Activated gamma-delta T cell treated with Interleukin-2 at 50 U/mL for 16 hours (primary cell): ENCODE measurements at places on chromosomes 5 and 9.

DNA sequence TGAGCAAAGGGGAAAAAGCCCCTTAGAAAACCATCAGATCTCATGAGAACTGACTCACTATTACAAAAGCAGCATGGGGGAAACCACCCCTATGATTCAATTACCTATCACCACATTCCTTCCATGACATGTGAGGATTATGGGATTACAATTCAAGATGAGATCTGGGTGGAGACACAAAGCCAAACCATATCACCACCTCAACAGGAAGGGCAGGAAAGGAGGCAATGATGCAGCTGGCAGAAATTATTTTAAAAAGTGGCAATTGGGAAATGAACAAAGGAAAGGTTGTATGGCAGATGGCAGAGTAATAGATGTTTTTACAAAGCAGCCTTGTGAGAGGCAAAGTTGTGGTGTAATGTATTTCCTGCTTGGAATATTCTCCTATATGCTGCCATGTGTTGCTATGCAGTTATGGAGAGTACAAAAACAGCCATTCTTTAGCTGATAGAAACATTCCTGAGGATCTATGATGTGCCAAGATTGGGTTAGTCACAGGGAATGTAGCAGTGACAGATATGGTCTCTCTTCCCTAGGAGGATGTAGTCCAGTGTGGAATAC is 138.8 kb downstream of the SMC2 start:
- DNase-seq = no peak

DNA sequence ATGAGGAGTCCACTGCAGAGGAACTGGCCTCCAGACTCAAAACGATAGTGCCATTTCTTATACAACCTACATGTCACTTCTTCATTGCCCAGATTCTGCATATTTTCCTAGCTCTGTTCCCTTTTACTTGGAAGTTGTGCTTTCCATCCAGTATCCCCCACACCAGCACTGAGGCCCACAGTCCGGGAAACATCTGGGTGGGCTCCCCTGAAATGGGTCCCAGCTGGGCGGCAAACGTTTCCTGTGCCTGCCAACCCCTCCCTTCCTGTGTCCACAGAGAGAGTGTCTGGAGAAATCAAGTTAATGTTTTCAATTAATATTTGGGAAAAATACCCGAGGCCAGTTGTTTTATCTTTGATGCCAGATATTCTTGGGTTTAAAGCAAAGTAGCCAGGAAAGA is 111.8 kb downstream of the COL23A1 start:
- DNase-seq = no peak

GRCh38 chr9:2567922-2568321 is 53.7 kb upstream of the VLDLR start:
- no peak for DNase-seq

GRCh38 chr9:123450996-123451395 is 95.0 kb downstream of the CRB2 start:
- no peak for DNase-seq

- DNase-seq = no peak
Observed at GRCh38 chr9:96122751-96123150, 179.2 kb downstream of the HSD17B3 start.

GRCh38 chr5:141570655-141571054 is 48.1 kb downstream of the DIAPH1 start:
- DNase-seq = no peak

DNA sequence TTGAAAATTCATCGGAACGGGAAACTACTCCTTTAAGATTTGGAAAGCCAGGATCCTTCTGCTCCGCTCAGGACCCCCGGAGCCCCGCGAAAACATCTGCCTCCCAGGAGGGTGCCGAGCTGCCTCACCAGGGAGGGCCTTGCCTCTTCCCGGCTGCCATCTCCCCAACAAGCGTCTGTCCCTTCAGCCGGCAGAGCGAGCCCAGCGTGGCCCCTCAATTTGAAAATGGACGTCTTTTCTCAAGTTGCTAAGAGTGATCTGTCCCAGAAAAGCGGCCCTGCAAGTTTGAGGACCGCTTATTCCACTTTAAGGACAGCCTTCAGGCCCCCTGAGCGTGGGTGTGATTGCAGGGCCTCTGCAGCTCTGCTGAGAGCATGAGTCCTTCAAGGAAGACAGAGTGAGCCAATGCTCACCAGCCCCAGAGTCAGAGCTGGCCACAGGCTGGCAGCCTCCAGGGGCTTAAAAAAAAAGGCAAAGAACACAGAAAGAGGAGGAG is 101.3 kb downstream of the PHF2 start:
- DNase-seq = no peak

DNA sequence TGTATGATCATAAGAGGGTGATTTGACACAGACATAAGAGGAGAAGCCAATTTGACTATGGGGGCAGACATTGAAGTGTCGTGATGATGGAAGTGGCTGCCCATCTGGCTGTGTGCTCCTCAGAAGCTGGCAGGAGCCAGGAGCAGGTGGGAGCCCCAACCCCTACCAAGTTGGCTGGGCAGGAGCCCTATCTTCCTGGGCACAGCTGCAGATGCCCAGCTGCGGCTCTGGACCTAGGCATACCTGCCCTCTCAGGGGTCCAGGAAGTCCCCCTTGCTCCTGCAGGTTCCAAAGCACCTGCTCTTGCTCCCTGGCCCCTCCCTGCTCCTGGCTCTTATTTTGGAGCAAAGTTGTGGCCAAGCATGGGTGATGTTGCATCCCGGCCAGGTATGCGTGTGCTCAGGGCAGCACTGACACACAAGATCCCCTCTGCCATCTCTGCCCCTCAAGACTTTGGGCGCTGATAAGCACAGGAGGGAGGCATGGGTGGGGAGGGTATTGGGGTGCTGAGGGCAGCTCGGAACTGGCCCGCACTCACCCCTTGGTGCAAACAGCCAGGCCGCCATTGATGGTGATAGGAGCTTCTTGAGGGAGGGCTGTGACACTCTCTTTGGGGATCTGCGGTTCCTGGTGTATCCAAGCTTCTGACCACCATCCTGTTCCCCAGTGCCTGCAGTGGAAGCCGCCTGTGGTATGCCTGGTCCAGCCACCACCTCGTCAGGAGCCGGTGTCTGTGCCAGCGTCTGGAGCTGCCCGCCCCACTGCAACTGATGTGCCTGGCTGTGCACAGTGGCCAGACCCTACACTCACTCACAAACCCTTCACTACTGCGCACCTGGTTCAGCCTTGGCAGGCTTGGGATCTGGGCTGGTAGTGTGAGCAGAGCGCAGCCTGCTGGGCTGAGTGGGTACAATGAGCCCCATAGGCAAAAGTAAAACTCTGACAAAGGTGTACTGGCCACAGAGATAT is 230.9 kb downstream of the CDH9 start:
- no peak for DNase-seq

- no peak for DNase-seq
Observed at GRCh38 chr9:100959226-100959625, 69.3 kb upstream of the PLPPR1 start.

DNA sequence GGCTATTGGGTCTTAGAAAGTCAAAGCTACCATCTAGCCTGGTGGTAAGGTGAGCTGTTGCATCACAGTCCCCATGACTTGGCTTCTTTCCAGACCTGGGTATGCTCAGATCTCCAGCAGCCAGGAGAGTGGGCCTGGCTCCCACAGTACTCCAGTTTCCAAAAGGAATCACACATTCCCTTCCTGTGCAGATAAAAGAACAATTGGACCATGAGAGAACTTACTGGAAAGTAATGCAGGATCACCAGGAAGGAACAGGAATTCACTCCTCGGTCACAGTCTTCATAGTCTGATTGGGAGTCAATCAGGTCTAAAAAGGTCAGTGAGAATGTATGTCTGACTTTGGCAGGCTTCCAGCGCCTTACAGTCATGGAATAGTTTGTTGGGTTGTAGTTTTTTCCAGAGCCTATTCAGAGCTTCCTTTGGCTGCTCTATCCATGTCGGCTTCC is 47.8 kb upstream of the CD180 start:
- DNase-seq = no peak

DNA sequence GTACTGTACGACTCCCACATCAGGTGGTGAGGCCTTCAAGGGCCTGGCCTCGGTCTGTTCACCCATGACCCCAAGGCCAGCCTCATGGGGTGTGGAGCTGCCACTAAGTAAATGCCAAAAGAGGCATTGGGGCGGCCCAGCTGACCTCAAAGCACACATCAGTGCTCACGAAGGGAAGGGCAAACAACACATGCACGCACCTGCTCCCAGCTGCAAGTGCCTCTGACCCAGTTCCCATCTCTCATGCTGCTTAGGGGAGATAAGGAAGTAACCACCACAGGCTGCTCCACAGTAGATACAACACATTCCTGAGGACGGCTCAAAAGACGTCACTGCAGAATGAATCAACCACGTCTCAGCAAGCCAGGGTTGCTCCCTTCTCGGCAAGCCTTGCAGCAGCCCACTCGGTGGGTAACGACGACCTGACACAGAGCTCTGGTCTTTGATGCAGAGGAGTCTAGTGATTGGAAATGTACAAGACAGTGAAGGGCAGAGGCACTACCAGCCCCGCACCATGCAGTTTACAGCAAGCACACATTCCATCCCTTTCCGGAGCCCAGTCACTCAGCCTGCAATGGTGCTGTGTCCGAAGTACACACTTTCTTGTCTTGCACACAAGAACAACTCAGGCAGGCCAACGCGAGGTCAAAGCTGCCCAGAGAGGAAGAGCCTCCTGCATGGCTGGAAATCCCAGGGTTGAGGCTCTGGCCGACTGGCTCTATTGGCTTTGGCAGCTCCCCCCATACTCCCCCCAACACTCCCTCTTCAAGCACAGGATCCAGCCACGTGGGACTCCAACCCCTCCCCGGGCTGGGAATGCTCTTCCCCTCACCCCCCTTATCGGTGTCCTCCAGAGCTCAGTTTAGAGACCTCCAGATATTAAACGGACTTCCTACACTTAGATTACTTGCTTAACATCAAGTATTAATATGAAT is 31.8 kb downstream of the FABP6 start:
- no peak for DNase-seq

GRCh38 chr5:156991714-156992113 is 28.7 kb upstream of the TIMD4 start:
- no peak for DNase-seq

DNA sequence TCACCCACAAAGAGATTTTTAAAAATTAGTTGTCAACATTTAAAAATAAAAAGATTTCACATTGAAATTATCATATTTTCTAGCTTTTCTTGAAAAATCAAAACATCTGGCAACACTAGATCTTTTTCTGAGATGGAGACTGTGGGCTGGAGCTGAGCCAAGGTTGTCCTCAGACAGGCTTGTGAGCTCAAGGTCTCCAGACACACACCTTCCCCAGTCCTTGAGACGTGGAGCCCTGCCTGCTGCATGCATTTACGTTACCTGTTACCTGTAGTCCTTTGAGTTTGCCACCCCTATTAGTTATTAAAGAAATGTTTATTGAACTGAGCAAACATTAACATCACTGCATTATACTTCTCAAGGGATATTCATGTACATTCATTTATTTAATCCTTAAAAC is 87.5 kb upstream of the TLE1 start:
- DNase-seq = no peak

GRCh38 chr5:80193401-80193800 is 62.4 kb downstream of the SERINC5 start:
- no peak for DNase-seq

DNA sequence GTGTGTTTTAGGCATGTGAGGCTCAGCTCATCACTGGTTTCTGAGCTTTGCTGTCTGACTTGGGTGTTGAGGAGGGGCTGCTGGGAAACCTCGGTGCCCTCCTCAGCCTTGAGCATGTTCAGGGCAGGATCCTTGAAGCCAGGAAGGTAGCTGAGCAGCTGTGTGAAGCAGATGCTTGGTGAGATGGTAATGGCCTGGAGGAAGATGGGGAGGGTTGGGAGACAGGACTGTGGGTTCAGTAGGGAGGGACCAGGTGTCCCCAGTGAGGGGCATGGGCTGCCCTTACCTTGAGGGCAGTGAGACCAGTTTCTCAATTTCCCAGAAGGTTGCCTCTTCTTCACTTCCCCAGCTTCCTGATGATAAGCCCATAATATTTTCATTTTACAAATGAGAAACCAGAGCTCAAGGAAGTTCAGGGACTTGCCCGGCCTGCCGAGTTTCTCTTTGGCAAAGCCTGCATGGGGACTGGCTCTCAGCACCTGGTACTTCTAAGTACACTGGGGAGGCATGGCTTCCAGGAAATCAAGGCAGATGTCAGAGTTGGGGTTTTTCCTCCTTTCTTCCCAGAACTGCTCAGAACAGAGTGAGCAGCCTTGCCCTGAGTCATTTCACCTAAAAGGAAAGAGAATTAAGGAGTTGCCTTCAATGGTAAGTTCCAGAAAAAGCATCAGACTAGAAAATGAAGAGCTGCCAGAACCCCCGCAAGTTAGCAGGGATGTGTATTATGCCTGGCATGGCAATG is 225.7 kb downstream of the MAST4 start:
- no peak for DNase-seq

GRCh38 chr9:111375817-111376564 is 46.0 kb upstream of the OR2K2 start:
- no peak for DNase-seq

DNA sequence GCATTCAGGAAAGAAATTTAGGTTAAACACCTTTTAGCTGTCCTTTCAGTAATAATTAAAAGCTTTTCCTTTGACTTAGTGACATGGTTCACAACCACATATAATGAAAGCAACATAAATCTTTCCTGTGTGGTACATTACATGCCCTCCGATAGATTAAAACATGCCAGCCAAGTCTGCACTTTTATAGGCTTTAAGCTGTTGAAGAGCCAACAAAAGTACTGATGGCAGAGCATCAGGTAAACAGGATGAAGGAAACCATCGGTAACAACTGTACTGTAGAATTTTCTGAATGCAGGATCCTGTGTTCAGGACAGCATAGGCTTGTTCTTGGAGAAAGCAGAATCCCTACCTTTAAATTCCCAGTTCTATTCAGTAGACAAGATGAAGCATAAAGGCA is 226.6 kb downstream of the MLLT3 start:
- DNase-seq = no peak

- no peak for DNase-seq
Observed at GRCh38 chr9:78879324-78880100, 582.6 kb downstream of the PSAT1 start.

DNA sequence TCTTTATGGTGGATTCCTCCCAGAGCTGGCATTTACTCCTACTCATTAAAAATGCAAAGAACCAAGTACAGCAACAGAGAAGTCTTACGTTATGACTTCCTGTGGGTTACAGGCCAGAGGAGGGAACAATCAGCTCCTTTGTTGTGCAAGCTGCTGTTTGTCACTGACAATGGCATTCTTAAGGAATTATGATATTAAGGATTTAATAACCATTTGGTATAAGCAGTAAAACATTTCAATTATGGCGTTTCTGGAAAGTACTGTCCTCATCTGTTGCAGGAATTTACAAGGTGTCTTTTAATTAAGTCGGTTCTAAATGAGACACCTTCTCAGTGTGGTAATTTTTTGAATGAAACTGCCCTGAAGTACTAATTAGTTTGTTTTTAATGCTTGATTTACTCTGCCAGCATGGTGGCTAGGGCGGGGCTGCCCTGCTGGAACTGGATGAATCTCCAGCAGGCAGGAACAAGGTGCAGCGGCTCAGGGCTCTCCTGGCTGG is 49.1 kb upstream of the VDAC1 start:
- DNase-seq = no peak
